ENCODE measurements at places on chromosomes 11 and 22.

- DNase-seq: no peak
Observed at GRCh38 chr22:39789788-39790187, 103.8 kb downstream of the ENTHD1 start.

DNA sequence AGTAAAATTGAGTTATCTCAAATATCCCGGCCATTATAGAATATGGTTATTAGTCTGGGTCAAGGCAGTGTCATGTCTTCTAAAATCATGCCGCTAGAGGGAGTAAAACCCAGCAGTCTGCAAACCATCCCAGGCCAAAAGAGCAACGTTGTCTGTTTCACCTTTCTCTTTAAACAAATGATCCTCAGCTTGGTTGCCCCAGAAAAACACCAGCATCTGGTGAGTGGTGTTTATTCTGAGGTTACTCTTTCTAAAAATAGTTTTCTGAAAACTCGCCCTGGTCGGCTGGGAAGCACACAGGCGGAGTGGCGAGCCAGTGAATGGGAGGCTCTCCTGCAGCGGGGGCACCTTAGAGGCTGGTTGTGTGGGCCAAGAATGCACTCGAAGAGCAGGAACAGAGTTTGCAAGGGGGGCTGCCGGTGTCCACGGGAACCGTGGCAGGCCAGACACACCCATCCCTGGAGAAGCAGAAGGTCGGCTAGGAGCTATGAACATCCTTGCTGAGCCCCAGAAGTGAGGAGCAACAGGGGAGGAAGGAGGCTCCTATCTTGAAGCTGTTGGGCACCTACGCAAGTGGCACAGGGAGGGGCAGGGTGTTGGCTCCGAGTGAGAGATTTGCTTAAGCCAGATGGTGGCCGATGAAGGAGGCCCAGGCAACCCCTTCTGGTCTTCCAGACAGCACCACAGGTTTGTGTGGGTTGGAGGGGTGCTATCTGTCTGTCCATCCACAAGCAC, 297.1 kb downstream of the ETS1 start:
- DNase-seq: peak; percentile 96

GRCh38 chr11:13091373-13091772, 82.3 kb downstream of the RASSF10 start:
- no peak for DNase-seq

DNA sequence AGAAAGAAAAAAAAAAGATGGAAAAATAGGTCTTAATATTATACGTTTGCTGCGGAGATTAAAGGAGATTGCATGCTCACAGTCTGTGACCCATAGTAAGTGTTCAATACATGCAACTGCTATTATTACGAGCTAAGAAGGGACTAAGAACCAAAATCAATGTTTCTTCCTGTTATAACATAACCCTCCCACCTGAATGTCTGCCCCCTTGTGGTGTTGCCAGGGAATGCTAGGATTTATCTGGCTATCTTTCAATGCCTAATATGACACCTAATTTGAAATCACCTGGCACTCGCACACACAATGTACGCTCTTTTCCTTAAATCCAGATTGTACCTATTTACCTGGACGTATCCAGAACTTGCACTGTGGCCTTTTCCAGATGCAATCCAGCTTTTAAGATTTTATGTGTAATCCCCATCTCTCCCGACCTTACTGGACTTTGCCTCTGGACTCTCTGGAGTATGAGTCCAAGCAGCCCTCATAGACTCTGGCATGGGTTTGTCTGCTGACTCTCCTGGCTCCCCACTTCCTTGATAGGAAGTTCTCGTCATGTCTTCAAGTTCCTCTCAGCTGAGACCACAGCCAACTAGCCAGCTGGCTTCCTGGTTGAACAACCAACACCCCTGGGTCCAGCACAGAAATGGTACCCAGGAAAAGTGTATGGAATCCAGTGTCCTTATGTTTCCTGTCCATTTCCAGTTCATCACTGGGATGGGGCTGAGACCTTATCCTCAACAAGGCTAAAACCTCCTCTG, 151.5 kb downstream of the CCDC34 start:
- DNase-seq: no peak

DNA sequence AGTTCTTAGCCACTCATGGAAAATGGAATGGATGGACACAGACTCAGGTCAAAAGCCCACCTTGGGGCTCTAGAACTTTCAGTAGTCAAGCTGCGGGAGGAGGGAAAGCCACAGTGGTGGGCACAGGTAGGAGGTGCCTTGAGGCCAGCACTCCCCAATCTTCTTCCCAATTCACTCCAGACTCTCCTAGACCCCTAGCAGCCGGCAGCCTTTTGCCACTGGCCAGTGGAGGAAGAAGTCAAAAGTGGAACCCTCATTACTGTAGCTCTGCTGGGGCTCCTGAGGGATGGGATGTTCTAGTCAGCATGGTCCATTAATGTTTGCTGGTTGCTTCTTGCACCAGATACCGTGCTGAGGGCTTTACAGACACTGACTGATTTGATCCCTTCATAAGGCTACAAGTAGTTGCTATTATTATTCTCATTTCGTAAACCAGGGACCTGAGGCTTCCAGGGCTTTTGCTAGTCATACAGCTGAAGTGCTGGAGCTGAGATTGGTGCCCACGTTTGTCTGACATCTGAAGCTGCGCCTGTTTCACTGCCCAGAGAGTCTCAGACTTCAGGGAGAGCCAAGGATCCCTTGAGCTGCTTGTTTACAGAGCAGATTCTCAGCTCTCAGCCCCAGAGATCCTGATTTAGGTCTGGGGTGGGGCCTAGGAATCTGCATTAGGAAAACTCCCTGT, 1.1 kb downstream of the UCP3 start:
- no peak for DNase-seq

- peak; percentile 15 for DNase-seq
Observed at GRCh38 chr11:74141241-74141695, 29.5 kb downstream of the C2CD3 start.

DNA sequence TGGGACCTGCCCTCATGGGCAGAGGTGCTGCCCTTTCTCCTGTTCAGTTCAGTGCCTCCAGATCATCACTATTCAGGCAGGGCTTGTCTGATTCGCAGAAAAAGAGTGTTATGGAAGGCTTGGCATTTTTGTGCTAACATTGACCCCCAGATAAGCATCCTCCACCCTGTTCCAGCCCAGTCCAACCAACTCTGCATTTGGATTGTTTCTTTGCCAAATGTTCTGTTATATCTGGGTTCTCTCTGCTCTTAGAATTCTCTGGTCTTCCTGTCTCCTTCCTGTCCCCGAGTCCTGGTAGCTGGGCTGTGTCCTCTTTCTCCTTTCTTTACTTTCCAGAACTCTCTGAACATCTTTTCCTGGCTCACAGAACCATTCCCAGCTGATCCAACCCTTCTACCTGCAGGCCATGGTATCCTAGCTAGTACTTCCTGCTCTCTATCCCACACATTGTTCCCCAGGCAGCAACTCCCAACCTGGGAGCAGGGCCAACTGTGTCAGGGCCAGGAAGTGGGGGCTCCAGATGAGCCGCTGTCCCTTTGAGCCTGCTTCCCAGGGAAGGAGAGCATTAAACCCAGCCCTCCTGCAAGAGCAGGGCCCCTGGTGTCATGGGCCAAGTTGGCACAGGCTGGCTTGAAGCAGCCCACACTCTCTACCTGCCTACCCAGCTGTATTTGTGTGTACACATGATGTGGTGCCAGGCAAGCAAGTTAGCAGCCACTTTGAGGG, 280.7 kb upstream of the CADM1 start:
- DNase-seq: peak; percentile 34

DNA sequence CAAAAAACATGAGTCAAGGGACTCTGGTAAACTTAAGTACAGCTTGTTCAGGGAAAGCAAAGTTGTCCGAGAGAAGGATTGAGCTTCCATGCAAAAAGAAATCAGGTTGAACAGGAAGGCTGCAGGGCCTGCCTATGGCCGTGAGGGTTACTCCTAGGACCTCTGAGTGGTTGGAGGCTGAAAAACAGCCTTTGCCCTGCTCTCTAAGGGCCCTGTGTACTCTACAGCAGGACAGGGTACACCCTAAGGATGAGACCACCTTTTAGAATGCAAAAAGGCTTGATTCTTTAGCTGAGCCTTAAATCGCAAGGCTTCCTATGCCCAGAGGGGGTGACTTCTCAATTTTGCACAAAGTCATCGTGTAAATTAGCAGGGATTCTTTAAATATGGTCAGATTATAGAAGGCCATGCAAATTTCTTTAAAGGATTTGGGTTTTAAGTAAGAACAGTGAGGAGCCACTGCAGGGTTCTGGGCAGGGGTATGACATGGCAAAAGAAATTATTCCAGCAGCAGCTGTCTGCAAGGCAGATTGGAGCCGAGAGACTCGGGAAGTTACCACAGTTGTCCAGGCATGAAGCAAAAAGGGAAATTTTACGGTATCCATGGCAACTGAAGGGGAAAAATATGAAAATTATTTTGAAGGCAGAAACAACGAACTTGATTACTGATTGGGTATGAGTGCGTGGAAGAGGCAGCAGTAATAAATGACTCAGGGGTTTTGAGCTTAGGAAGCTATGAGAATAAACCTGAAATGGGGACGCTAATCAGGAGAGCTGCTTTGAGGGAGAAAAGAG, 91.8 kb downstream of the FAM76B start:
- DNase-seq: no peak

DNA sequence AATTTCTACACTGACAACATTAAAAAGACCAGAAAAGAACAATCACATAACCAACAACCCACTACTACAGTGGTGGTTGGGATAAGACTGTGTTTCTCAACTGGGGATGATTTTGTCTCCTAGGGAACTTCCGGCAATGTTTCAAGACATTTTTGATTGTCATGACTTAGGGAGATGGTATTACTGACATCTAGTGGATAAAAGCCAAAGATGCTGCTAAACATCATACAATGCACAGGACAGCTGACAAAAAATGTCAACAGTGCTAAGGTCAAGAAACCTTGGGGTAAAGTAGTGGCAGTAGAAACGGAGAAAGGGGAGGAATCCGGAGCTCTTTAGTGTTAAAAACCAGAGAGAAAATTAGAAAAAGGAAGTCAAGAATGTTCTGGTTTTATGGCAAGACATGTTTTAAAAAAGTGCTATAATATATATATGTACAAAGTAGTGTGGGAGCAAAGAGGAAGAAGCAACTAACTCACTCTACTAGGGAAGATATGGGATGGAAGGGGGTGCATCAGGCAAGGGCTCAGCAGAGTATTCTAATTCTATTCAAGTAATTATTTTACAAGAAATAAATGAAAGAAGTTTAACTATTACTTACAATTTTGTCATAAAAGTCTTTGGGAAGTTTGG, 37.2 kb downstream of the CKAP5 start:
- DNase-seq: peak; percentile 1

DNA sequence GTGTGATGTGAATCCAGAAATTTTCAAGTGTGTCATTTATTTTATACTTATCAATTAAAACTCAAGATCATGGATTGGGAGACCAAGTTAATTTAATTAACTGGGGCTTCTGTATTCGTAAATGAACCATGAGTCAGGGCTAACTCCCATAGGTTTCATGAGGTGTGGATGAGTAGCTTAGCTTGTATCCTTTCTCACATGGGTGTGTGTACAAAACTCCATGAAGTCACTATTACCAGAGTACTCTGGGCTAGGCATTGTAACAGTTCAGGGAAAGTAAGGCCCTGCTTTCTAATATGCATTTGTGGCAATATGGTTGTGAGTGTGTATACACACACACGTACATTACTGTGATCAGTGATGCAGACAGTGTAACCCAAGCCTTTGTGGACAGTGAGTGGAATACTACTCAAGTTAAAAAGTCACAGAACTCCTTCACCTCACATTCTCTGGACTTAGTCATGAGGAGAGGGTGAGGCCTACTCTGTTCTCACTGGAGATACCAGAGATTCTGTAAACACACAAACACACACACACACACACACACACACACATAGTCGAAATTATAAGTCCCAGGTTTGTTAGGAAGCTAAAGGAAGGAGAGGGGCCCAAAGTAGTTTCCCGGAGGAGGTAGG, 3.5 kb downstream of the CNTF start:
- no peak for DNase-seq

DNA sequence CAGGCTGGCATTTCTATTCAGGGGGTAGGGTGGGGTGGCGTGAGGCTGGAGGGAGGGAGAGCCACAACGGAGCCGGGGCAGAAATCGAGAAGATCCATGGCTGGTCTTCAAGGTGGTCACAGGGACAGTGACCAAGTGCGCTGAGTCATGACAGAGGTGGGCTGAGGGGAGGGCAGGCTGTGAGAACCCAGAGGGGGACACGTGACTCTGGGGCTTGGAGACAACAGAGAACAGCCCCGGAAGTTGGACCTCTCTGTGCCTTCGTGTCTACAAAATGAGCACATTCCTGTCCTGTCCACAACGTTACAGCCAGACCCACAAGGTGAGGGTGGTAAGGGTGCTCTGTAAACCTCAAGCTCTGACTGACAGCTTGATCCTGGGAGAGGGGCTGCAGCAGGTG, 35.1 kb upstream of the ARFGAP3 start:
- DNase-seq: no peak

GRCh38 chr11:72468289-72468688, 34.0 kb upstream of the CLPB start:
- no peak for DNase-seq

DNA sequence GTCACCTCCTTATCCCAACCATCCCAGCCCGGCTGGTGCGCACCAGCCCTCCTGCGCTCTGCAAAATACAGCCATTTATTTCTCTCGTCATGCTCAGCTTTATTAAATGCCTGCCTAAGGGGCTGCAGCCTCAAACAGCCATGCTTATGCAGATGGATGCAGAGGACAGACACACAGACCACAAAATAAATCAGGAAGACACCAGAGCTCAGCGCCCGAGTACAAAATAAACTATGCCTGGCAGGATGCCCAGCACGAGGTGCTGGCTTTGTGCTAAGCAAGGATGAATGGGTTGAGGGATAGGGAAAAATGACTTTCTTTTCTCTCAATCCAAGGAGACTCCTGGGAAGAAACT, 70.5 kb downstream of the RPUSD4 start:
- DNase-seq: peak; percentile 79

GRCh38 chr22:17121233-17122195, at the start of gene TMEM121B:
Gene TMEM121B, minus strand, starts transcription at chr22:17121360. Its CDS starts 233 bp downstream, at chr22:17121127.
- peak; percentile 81 for DNase-seq

DNA sequence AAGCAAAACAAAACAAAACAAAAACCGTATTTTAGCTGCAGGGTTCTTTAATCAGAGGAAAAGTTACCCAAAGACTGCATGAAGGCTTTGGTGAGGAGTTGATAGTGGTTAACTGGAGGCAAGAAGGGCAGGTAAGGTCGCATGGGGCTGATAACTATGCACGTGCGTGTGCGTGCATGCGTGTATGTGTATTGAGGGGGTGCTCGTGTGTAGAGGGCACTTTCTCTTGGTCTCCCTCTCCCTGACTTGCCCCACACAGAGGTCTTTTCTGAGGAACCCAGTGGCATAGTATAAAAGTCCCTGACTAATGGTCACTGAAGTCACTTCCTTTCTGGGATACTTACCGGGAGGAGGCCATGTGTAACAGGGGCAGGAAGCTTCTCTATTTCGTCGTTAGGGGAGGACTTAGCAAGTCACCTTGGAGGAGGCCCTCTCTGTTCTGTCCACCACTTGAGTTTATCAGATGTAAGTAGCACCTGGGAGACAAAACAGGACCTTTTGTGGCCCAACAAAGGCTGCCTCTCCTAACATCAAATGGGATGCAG, 20.1 kb upstream of the FCHSD2 start:
- DNase-seq: no peak

All from NCI-H510A treated with DMSO at 0.1 percent for 48 hours (cell line).